Adipocyte (in vitro differentiated cells): ENCODE measurements at places on chromosomes 5 and 9.

DNA sequence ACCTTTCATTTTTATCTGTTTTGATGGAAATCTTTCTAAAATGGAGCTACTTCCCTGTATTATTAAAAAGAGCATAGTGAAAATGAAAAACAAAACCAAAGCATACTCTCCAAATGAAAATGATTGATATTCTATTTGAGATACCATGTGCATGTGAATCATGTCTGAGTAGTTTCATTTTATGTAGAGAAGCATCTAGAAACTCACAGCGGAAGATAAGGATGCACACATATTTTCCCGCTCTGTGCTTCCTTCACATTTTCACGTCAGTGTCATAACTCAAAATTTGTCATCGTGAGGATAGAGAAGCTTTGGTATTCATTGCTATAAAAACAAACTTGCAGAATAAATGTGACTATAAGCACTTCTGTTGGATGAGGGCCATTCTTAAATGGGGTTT lies 34.0 kb upstream of the CLINT1 start:
- DNase-seq, result no peak

DNA sequence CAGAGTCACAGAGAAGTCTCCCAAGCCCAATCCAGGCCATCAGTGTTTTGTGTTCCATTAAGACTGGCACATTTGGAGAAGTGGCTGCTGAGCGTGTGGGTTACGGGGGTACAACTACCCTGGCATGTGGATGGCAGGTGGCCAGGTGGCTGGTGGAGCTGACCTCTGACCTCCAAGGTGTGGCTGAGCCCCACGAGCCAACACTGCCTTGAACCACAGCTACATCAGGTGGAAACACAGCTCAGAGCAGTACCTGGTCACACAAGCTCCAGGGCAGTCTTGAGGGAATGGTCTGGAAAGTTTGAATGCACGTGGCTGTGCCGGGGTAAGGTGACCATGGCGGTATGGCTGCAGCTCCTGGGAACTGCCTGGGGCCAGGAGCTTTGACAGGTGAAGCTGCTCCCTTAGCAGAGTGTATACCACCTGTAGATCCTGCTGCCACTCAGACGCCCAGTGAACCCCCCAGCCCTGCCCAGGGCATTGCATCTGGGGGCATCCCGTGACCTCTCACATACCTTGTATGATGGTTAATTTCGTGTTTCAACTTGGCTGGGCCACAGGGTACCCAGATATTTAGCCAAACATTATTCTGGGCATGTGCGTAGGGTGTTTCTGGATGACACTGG lies 207.9 kb downstream of the GADD45G start:
- DNase-seq, result no peak

DNA sequence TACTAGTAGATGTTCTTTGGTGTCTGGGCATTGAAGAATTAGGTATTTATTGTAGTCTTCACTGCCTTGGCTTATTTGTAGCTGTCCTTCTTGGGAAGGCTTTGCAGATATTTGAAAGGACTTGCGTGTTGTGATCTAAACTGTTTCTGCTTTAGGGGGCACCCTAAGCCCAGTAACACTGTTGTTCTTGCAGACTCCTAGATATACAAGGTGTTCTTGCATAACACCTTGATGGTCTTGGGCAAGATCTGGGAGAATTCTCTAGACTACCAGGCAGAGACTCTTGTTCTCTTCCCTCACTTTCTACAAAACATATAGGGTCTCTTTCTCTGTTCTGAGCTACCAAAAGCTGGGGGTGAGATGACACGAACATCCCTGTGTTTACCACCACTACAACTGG lies 179.1 kb downstream of the FAM170A start:
- DNase-seq, result no peak

DNA sequence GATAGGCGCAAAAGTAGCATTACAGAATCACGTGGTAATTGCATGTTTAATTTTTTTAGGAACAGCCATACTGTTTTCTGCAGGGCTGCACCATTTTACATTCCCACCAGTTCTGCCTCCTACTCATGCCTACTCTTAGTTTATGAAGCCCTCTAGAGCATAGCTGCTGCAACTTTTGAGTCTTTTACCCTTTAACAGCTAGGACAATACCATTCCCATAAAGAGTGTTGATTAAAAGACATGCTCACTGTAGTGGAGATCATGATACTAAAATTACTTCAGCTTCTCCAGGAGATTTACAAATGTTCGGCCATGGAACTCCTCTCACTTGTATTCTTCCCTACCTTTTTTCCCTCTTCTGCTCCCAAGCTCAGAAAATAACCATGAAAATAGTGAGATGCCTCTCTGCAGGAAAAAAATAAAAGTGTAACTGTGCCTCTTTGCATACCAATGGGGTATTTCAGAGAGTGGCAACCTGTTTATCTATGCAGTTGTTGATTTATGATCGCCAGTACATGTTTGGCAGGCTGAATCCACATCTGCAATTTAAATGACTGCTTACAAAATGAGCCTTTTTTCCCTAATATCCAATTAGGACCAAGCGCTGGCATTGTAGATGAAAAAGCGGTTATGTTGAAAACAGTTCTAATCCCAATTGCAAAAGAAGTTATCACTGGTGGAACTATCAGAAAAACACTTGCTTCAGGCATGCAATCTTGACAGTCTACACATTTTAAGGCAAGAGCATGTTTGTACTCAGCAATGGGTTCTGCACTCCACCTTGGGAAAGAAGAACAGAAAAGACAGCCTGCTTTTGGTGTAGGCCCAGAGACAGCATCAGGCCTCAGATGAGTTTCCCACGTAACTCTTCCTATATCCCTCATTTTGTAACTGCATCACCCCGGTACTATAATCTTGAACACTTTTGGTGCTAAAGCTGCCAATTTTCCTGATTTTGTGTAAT lies 131.1 kb downstream of the ADAMTSL1 start:
- DNase-seq, result no peak

- DNase-seq, result no peak
These were observed 386.0 kb downstream of the SPOCK1 start for GRCh38 chr5:137113161-137113560.

DNA sequence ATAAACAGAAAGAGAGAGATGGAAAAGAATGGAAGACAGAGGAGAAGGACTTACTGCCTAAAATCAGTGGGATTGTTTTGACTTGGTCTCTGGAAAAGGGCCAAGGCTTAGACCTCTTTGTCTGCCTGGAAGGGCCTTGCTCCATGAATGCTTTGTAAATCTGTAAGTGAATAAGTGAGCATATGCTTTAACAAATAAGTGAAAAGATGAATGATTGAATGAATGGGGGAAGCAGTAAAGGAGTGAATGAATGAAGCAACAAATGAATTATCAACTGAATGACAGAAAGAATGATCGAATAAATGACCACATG lies 5.5 kb downstream of the KCNIP1 start:
- DNase-seq, result no peak

- no peak for DNase-seq
These were observed 3.2 kb downstream of the TGFBR1 start for GRCh38 chr9:99108131-99108530.

GRCh38 chr5:10493884-10494283 lies 52.2 kb downstream of the ROPN1L start:
- DNase-seq, result no peak

GRCh38 chr5:113678924-113679575 lies 165.6 kb downstream of the YTHDC2 start:
- DNase-seq, result peak; percentile 78

DNA sequence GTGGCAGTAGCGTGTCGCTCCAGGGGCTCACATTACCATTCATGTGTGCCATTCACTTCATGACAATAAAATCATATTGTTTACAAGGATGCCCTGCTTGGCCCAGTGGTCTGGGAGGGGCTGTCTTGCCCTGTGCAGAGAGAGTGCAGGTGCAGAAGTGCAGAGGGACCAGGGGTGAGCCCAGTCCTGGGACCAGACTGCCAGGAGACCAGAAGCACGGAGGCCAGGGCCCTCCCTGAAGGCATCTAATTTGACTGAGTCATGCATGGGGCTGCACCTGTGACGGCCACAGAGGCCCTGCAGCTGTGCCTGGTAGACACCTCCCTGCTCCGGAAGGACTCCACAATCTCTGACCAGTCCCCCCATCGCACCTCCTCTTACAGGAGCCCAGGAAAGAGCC lies 164.4 kb upstream of the FOXD4L5 start:
- DNase-seq, result no peak

- DNase-seq, result peak; percentile 82
These were observed 231.3 kb downstream of the ATPSCKMT start for GRCh38 chr5:10018201-10019069.

DNA sequence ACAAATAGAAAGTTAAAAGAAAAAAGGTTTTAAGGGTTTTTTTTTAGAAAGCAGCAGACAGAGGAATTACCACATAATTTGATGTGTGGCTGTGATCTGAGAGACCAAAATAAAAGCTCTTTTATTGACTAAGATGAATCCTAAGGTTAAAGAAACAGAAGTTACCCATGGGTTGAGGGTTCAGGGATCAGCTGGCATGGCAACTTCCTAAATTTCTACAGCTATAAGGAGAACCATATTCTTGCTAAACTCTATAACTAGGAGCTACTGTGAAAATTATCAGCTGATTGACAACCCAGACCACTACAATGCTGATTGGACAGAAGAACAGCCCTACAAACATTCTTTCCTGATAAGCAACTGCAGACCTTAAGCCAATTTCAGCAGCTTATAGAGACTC lies 40.2 kb downstream of the TMEM215 start:
- no peak for DNase-seq

DNA sequence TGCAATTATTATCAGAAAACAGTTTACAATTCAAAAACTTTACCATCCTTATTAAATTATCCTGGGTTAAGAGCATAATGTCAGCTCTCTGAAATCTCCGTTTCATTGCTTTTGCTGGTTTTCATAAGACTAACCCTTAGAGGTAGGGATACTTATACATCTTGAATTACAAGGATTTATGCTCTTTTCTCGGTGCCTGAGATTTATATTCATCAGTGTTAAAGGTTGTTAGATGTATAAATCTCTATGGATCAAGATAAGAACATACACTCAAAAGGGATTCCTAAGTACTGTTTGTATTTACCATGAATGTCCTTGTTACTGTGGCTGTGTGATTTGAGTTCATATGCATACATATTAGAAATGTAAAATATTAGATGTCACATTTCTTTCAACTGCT lies 684.7 kb downstream of the EFNA5 start:
- DNase-seq, result no peak
